Cortex of kidney (tissue), 1 donor: ENCODE measurements at places on chromosomes 3 and 15.

GRCh38 chr3:184796551-184796950 lies 15.4 kb upstream of the VPS8 start:
- DNase-seq, result no peak

DNA sequence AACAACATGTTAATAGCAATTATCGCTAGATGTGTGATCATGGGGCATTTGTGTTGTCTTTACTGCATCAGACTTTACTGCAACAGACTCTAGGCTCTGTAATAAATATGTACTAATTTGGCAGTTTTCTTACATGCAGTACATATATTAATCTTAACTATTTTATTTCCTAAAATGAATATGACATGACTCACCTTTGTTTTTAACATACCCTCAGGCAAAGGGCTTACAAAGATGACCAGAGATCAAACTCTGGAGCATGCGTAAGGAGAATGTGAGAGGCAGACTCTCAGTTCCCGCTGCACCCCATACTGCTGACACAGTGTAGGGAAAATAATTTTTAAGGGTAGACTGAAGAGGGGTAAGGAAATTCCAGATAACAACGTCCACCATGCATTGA lies 7.2 kb upstream of the FAM174B start:
- DNase-seq, result no peak

GRCh38 chr3:13710251-13710650 lies 161.3 kb downstream of the FBLN2 start:
- no peak for DNase-seq

GRCh38 chr3:126753191-126754160 lies 49.4 kb downstream of the CHCHD6 start:
- DNase-seq, result no peak

GRCh38 chr3:61448378-61448777 lies 113.0 kb upstream of the PTPRG start:
- DNase-seq, result no peak

DNA sequence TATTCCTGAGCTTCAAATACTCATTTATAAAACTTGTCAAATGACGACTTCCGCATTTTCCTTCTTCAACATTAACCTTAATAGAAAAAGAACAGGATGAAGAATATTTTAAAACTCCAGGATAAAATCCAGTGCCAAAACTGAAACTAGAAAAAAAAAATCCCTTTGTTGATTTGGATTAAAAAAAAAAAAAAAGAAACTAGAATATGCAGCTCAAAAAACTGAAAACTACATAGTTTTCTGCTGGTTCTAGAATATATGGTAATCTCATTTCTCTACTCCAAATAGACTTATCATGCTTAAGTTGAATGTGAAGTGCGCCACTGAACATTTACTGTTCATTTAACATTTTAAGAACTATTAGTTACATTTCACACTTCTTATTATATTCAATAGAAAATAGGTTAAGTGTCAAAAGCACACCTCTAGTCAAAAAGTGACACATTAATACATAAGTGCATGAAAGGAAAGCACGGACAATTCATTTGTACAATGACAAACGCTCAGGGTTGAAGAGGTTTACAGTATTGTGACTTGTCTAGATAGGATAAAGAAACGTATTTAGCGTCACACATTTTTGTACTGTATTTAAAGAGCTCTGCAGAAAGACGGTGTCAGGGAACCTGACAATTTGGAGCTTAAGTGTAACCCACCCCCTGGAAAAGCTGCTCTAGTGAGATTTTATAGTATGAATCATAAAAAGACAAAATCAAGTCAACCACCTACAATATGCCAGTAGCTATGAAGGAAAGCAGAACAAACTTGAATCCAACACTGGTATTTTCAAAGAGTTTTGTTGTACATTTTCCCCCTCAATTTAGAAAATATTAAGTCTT lies 5.8 kb downstream of the TRA2B start:
- no peak for DNase-seq

DNA sequence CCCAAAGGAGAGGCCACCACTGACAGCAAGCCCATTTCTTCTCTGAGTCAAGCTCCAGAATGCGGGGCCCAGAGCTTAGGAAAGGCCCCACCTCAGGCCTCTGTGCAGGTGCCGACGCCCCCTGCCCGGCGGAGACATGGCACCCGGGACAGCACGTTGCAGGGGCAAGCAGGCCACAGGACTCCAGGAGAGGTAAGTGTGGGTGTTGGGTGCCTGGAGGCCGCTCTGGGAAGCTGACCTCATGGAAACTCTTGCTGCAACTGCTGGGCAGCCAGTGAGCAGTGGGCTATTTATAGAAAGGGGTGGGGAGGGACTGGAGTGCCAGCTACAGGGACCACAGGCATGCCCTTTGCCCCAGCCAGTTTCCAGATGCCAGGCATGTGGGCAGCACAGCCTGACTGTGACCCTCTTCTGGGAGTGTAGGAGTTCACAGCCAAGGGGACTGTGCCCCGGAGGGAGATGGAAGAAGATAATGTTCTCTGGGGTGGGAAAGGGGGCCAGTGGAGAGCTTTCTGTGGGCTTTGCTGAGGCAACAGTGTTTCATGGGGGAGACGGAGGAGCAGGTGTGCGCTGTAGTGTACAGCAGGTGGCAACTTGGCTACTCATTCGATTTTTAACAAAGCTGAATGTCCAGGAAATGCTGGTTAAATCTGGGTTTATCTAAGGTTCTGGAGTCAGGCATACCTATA lies 23.7 kb downstream of the ALPK3 start:
- no peak for DNase-seq

GRCh38 chr3:141400073-141400971 lies 32.0 kb downstream of the ZBTB38 start:
- DNase-seq, result no peak

DNA sequence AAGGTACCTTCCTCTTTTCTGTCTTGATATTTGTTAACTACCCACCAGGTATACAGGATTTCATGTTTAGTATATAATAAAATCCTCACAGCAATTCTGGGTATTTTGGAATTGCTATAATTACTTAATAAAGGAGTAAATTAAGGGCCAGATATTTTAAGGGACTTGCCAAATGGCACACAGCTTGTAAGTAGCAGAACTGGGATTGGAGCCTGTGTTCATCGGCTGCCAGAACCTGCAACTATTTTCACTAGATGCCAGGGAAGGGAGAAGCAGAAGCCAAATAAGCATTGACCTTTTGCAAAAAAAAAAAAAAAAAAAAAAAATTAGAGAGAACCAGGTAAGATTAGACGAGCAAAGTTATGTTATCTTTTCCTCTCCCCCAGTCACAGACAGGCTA lies 683.3 kb upstream of the CADM2 start:
- no peak for DNase-seq

DNA sequence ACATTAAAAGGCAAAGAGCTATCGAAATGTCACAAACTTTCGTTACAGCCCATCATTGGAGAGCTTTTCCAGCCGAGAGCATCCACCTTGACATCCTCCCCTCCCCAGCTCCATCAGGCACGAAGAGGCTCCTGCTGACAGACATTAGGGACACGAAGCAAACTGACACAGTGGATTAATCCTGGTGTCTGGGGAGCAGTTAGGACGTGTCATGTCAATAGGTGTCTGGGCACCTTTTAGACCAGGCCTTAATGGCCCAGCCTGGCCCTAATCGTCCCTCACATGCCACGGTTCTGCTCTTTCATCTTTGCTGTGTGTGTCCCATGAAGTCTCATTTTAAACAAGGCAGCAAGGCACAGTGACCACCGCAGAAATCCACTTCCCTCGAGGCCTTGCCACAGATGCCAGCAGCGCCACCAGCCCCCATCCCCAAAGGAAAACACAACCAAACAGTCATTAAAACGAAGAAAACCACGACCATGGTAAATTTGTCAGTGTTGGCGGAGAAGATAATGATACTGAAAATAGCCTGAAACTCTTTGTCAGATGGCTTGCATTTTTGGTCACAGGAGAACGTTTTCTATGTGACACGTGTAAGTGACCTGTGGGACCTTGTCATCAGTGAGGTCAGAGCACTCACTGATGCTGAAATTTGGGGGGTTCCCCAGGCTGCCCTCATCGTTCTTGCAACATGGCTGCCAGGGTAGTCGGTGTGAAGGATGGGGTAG lies 16.3 kb upstream of the PCSK6 start:
- DNase-seq, result no peak

- DNase-seq, result no peak
These were observed 31.6 kb upstream of the CERS3 start for GRCh38 chr15:100560323-100560722.

- no peak for DNase-seq
These were observed at the start of gene NRROS for GRCh38 chr3:196639483-196640296. NRROS (plus strand) TSS chr3:196639694; CDS start chr3:196654540, 14,846 bp downstream.

- no peak for DNase-seq
These were observed 671.9 kb upstream of the CBLB start for GRCh38 chr3:106540743-106541142.

DNA sequence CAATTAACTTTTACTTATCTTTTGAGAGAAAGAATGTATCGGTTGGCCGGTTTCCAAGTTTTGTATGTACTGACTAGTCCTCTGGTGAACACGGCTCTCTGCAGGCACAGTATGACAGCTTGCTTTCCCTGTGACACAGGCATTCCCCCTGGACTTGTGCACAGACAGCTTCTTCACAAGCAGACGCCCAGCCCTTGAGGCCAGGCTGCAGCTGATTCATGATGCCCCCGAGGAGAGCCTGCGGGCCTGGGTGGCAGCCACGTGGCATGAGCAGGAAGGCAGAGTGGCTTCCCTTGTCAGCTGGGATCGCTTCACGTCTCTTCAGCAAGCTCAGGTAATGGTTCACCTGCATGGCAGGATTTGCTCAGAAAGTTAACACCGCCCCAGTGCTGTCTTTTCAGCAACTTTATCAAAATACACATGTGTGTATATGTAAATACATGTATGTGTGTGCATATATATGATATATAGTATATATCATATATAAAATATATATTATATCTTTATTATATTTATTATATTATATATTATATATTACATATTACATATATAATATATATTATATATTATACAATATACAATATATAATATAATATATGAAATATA lies 25.5 kb downstream of the FAN1 start:
- no peak for DNase-seq

- no peak for DNase-seq
These were observed 3.2 kb downstream of the SENP7 start for GRCh38 chr3:101509811-101510210.

- DNase-seq, result no peak
These were observed 146.1 kb upstream of the THBS1 start for GRCh38 chr15:39434751-39435238.

DNA sequence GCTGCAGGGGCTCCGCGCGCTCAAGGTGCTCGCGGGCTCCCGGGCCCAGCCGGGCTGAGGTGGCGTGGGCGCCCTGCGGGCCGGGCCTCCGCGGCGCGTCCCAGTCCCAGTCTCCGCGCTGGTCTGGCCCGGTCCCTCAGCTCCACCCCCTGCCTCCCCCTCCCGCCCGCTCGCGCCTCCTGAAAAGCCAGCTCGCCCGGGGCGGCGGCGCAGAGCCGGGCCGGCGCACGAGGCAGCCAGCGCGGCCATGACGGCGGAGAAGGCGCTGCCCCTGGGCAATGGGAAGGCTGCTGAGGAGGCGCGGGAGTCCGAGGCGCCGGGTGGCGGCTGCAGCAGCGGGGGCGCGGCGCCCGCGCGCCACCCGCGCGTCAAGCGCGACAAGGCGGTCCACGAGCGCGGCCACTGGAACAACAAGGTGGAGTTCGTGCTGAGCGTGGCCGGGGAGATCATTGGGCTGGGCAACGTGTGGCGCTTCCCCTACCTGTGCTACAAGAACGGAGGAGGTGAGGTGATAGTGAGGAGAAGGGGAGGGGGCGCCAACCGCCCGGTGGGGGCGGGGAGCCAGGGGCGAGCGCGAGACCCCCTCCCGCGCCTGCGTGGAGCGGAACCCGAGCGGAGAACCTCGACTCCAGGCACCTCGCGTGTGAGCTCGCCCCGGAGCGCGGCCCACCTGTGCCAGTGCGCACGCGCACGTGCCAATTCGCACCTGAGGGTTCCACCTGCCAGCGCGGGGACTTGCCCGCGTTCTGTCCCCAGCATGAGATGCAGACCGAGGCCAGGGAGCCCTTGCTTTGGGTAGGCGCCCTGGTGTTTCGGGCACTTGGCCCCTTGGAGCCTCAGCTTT lies at the start of gene SLC6A11:
Gene SLC6A11 (plus strand): TSS at position 210 of the 844 bp plus-strand sequence. CDS start 38 bp downstream, at position 248.
- no peak for DNase-seq

DNA sequence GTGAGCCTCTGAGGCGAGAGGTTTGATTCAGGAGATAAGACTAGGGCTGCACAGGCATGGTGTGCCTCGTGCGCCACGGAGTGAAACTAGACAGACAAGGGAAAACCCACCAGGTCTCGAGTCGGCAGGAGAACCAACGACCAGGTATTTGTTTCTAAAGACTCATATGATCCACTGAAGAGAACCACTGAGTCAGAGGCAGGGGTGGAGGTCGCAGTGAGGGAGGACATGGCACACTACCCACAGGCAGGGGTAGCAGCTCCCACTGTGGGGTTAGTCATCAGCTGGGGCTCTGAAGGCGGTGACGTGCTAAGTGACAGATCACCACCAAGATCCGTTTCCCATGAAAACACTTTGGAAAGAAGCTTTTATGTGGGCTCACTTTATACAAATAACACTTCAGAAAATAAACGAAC lies 45.7 kb downstream of the CHSY1 start:
- no peak for DNase-seq

DNA sequence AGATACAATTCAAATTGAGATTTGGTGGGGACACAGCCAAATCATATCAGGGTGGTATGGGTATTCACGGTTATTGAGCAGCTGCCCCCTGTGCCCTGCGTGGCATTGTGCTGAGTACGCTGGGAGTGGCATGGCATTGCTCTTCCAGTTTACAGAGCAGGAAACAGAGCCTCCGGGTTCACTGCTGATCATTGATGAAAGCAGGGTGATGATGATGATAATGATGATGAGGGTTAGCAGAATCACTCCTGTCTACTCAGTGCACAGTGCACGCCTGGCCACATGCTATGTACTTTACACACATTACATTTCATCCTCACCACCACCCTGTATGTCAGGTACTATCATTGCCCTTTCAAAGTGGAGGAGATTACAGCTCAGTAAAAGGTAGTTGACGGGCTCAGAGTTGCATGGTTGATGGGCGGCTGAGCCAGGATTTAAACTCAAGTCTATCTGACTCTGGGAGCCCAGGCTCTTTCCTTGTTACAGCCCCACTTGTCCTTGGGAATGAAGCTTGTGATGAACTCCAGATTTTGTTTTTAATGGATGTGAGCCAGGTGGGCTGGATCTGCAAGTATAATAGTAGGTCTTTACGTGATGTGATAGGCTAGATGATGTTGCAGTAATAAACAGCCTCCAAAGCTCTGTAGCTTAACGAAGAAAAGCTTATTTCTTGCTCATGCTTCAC lies 87.6 kb upstream of the MYZAP start:
- DNase-seq, result no peak

GRCh38 chr15:58583171-58583908 lies 151.5 kb downstream of the LIPC start:
- no peak for DNase-seq
